ENCODE measurements at places on chromosomes 3 and 15.
A peak's percentile ranks its signal among the peaks of the same experiment; 100 is the strongest.

DNA sequence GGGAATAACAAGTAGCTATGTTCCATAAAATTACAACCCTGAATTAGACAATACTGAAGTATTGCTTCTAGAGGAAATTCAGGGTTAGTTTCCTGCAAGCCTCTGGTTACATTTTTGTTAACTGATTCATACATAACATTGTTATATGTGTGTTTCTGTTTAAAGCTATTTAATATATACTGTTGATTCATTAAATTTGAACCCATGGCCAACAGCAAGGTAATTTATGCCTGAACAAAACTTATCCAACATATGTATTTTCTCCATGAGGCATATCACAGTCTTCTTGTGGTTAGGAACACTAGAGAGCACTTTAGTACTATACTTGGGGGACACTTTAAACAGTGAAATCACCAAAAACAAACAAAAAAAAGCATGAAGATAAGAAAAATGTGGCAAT, 47.7 kb upstream of the PTX3 start:
- DNase-seq, result peak; percentile 84

DNA sequence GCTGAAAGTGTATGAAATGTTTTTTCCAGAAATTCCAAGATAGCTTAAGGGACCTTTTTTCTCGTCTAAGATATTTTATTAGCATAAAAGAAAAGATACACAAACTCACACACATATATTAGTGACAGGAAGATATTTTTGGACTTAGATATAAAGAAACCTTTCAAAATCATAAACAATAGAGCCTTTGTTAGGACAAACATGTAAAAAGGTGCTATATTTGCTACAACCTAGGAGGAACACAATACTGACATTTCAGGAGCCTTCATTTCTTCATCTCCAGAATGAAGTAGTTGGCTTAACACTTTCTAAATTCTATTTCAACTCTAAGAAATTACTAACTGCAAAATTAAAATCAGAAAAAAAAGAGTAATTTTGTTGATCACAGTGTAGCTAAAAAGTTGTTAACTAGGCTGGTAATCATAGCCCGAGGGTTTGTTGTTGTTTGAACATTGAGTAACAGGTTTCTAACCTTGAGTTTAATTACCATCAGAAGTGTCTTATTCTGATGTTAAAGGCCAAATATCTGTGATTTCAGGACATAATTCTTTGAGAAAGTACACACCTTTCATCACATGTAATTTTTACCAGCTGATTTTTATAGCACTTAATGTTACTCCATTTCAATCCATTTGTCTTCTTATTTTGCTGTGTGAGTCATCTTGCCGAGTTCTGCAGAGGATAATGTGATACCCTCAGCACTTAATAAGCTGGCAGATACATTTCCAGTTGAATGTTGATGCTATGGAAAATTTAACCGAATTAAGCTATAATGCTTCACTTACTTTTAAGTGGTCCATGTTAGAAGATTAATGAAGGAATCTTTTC, 97.3 kb downstream of the MBNL1 start:
- DNase-seq, result peak; percentile 69

DNA sequence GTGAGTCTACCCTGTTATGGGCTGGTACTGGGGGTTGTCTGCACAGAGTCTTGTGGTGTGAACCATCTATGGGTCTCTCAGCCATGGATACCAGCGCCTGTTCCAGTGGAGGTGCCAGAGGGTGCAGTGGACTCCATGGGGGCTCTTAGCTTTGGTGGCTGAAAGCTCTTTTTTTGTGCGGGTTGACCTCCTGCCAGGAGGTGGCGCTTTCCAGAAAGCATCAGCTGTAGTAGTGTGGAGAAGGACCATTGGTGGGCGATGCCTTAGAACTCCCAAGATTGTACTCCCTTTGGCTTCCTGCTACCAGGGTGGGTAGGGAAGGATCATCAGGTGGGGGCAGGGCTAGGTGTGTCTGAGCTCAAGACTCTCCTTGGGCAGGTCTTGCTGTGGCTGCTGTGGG, 602.6 kb downstream of the RSL24D1 start:
- no peak for DNase-seq

DNA sequence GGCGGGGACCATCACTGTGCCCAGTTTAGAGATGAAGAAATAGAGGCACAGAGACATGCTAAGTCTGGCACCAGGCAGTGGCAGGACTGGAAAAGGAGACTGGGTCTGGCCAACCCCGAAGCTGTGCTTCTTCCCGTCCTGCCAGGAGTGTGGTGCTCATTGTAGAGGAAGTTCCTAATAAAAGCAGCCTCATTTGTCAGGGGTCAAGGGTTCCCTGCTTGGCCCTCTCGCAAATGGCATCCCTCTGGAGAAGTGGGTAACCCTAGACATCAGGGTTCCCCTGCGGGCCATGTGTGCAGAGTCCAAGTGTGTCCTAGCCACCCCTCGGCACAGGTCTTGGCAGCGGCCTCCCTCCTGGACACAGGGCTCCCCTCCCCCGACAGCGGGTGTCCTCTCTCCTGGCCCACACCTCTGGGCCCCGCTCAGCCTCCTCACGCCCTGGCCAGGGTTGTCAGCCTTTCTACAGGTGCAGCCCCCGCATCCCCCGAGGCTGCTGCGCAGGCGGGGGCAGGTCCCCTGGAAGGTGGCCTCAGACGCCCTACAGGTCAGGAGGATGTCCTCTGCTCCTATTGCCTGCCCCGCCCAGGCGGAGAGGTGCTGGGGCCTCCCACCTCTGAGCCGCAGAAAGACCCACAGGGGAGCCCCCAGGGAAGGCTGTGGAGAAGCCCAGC, 61.8 kb upstream of the PRR20G start:
- no peak for DNase-seq

DNA sequence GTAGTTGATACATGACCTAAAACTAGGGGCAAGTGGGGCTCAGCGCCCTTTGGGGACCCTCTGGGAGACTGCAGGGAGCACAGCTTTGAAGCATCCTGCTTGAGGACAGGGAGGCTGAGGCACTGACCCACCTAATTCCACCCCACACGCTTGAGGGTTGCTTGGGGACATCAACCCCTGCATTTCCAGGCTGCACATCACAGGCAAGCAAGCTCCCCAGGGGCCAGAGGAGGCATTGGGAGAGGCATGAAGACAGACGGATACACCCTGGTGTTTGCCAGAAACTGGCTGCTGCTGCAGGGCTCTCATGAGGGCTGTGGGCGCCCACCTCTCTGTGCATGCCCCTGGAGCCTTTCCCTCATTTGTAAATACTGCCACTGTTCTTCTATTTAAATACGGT, 99.3 kb downstream of the ABHD5 start:
- no peak for DNase-seq

GRCh38 chr15:51876169-51876568, 46.7 kb downstream of the TMOD3 start:
- DNase-seq, result no peak

- DNase-seq, result no peak
These were observed 42.4 kb downstream of the CNTN6 start for GRCh38 chr3:1135194-1135593.
